Activated T-helper 2 cell treated with anti-CD3 and anti-CD28 coated beads, Interferon-gamma antibody, Interleukin-2, Interleukin-4, amounts not matched to agents 10 μg/mL and 5 μg/mL and 100 μg/mL, durations not matched to agents 14 hours and 24 hours and 36 hours (primary cell): ENCODE measurements at places on chromosomes 7 and 10.

GRCh38 chr10:100289641-100290040 lies 3.2 kb upstream of the BLOC1S2 start:
- no peak for DNase-seq

GRCh38 chr10:2839081-2839725 lies 228.1 kb upstream of the PFKP start:
- DNase-seq, result no peak

DNA sequence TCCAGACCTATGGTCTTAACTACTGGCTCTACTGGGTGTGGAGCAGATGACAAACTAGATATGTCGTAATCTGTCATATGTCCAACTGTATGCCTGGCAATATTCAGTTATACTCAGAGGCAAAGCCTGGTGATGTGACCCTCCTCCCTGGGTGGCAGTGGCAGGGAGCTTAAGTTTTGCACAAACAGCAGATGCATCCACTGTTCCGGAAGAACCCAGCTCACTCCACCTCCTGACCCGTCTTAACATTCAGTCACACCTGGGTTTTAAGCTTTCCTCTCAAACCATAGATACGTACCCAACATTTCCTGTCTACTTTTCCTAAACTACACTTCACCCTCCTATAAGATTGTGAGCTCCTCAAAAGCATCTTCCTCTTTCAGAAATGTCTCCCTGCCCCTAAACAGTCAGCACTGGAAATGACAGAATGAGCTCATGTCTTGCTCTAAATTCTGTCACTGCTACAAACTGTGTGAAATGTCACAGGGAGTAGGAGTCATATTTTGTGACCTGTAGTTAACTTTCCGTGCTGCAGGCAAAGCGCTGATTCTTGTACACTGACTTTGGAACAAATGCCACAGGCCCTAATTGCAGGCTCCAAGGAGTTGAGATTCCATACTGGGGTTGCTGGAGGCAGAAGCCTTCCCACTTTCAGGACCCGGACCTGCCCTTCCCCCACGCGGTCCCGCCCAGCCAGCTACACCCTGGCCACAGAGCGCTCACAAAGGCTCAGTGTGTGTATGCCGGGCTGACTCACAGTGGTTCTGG lies 23.9 kb downstream of the SCD start:
- peak; percentile 60 for DNase-seq

DNA sequence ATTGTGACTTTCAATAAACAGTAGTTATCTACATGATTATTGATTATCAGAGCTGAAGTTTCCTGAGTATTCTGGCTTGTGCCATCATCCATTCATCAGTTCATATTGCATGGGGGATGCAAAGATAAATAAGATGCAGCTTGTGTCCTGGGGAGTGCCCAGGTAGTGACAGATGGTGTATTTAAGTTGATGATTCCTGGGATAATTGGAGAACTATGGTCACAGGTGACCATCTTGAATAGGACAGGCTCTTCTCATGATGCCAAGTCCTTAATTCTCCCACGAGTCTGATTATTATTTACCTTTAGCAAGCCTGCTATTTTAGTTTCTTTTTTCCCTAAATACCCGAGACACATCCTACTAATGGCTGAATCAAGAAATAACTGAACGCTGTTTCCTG lies 64.9 kb downstream of the PLPP4 start:
- DNase-seq, result no peak

GRCh38 chr7:138954545-138955475 lies 26.4 kb downstream of the KIAA1549 start:
- DNase-seq, result no peak

DNA sequence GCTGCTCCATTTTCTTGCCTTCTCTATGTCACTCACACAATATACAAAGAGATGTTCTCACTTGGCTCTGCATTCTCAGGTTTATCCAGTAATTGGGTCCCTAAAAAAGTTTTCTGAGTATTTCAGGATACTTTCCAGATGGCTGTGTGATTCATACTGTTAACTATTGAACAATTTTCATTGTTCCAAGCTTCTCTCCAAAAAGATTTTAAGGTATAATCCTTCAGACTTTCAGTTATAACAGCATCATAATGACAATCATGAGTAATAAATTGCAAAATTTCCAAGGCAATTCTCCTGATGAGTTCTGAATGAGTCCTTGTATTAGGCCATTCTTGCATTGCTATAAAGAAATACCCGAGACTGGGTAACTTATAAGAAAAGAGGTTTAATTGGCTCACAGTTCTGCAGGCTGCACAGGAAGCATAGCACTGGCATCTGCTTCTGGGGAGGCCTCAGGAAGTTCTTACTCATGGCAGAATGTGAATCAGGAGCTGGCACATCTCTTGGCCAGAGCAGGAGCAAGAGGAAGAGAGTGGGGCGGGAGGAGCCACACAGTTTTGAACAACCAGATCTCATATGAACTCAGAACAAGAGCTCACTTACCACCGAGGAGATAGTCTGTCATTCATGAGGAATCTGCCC lies 148.1 kb downstream of the SLC16A9 start:
- no peak for DNase-seq

DNA sequence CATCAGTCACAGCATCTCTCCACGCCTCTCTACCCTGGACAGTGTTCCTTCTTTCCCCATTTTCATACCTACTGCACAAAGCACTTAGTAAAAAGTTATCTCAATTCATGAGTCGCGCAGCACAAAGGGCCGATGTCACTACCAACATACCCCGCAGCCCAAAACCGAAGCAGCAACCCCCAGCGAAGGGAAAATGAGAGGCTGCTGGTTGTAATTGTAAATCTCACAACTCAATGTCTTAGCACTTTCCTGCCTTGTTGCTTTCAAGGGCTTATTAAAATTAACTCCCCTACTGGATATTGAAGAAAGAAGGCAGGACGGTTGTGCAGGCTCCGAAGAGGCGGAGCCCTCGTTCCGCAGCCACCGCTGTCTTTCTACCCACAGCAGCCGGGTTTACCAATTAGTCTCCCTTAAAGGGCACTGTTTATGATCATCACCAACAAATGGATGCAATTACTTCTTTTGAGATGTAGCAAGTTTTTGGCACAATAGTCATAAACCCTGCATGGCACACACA lies 6.5 kb downstream of the DIP2C start:
- no peak for DNase-seq

DNA sequence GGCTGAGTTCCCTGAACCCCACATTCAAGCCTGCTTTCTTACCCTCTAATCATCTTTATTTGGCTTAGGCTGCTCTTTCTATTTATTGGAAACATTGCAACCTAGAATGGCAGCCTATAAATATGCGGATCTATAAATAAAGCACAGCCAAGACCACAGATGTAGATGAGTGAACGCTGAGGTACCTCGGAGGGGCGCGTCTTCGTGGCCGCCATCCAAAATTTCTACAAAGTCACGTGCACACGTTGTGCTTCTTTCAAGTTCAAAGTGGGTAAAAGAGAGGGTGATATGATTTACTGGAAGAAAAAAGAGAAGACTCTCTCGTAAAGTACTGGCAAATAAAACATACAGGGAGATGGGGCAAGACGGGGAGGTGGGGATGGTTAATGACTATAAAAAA lies 132.6 kb upstream of the RSU1 start:
- no peak for DNase-seq

DNA sequence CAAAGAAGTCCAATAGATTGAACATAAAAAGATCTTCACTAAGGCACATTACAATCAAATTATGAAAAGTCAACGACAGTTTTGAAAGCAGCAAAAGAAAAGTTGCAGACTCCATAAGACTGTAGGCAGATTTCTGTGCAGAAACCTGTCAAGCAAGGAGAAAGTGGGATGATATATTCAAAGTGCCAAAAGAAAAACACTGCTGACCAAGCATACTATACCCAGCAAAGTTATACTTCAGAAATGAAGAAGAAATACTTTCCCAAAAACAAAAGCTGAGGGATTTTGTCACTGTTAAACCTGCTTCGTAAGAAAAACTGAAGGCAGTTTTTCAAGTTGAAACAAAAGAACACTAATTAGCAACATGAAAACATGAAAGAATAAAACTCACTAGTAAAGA lies 145.5 kb downstream of the ZEB1 start:
- no peak for DNase-seq

GRCh38 chr10:58648131-58648530 lies 135.5 kb downstream of the BICC1 start:
- no peak for DNase-seq

DNA sequence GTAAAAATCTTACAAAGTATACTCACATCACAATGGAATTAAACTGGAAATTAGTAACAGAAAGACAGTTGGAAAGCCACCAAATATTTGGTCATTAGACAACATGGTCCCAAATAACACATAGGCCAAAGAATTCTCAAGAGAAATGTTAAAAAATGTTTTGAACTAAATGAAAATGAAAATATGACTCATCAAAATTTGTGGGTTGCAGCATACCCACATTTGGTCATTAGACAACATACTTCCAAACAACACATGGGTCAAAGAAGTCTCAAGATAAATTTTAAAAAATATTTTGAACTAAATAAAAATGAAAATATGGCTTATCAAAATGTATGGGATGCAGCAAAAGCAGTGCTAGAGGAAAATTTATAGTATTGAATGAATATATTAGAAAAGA lies 130.6 kb downstream of the MARCHF5 start:
- no peak for DNase-seq

GRCh38 chr10:52906046-52906445 lies 133.5 kb upstream of the MBL2 start:
- DNase-seq, result no peak

GRCh38 chr10:34184939-34185386 lies 630.1 kb downstream of the PARD3 start:
- no peak for DNase-seq

GRCh38 chr7:305410-306151 lies 15.6 kb downstream of the FOXL3 start:
- no peak for DNase-seq

GRCh38 chr7:50832744-50833143 lies 50.0 kb upstream of the GRB10 start:
- DNase-seq, result peak; percentile 44

- DNase-seq, result no peak
Observed at GRCh38 chr10:44939691-44940401, 19.8 kb upstream of the RASSF4 start.

GRCh38 chr10:114374053-114374791 lies 30.1 kb downstream of the AFAP1L2 start:
- DNase-seq, result no peak

GRCh38 chr7:29482056-29482455 lies 81.6 kb upstream of the PRR15 start:
- DNase-seq, result no peak

DNA sequence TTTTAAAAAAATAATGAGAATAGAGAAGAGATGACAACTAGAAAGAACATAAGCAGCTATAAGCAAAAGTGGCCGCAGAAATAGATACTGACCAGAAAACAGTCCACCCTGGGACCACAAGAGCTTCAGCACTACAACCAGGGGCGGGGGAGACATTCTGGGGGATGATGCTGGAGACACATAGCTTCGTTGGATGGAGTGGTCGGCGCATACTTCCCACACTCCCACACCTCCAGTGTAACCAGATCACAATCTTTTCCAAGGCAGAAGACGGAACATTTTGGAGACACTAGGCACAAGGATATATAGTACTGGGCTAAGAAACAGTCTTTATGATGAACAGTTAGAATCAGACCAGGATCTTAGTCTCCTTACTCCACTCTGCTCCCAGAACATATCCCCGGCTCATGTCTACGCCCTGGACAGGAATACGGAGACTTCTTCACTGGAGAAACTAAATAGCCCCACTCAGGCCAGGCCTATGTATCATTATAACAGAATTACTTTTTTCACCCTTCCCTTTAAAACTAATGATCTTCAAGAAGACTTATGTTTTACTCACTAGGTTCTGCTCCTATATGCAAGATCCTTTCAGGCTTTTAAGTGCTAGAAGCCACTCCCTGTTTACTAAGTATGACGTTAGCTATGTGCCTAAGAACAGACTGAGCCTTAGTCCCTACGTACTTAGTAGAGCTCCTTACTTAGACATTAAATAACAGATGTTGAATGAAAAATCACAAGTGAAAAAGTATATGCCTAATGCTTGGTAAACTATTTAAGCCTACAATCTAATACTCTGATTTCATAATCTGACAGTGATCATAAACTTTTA lies 169.6 kb downstream of the SRPK2 start:
- DNase-seq, result no peak

GRCh38 chr10:68423522-68423921 lies 16.4 kb upstream of the RUFY2 start:
- peak; percentile 11 for DNase-seq

- DNase-seq, result no peak
Observed at GRCh38 chr7:84043661-84044191, 150.9 kb downstream of the SEMA3A start.

- no peak for DNase-seq
Observed at GRCh38 chr10:97895915-97896314, 46.3 kb downstream of the GOLGA7B start.

DNA sequence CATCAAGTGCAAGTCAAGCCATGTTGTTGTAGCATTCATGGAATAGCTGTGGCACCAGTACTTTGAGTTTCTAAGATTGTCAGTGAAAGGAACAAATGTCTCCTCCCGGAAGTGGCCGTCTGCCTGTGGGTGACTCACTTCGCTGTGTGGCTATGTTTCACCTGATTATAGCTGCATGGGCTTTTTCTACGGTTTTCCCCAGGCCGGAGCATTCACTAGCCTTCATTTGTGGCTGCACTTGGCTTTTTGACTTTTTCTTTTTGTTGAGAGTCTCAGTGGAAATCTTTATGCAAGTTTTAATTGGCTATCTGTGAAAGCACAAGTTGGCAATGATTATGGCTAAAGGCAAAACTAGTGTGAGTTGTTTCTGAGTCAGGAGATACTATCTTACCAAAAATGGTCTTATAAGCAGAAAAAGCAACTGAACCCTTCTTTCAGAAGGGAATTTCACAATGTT lies 35.0 kb downstream of the SRI start:
- DNase-seq, result no peak

- DNase-seq, result no peak
Observed at GRCh38 chr7:82019551-82020475, 250.0 kb upstream of the HGF start.

DNA sequence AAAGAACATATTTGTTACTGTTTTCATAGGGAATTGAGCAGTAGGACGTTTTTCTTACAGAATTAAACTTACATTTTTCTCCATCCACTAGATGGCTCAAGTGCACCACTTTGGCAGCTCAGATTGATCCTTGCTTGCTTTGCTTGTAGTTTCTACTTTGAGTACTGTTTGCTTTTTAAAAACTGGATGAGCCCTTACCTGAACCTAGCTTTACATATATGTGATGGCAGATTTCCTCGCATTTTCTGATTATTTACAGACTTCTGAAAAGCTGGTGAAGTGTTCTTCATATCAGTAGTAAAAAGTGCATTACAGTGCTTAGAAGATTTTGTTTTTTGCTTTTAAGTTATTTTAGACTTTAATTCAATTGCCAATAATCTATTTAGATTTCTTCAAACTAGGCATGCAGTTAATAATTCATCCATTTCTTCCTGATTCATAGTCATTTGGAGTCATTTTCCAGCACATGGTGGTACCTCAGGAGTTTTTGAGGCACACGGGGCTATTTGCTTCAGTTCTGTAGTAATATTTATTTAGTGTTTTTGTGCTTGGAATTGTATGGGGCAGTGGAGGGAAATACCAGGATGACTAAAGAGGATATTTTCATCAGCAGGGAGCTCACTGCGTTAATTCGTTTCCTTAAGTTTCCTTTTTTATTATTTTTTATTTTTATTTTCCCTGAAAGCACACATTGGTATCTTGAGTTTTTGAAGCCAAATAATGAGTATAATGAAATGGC lies 57.3 kb downstream of the MAPK8 start:
- no peak for DNase-seq

- no peak for DNase-seq
Observed at GRCh38 chr7:29866490-29866930, 60.2 kb downstream of the WIPF3 start.
